ENCODE measurements at places on chromosomes 2 and 18. TPM values are rescaled to one million over a fixed set of nuclear protein-coding genes. Genes with fewer than 3 reads are reported as not detected.

DNA sequence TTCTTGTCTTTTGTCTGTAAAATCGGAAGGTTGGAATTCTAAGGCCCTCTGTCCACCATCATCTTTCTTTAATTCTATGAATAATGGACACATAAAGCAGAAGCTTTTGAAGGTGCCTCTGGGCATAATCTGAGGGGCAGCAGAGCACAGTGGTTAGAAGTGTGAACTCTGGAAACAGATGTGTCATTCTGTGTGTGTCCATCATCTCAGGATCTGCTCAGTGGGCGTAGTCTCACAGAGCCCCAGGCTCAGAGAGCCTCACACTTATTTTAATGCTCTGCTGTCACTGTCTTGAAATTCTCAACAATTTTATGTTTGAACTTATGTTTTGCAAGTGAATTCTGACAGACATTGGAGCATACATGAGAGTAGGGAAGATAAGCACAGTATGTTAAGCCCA is 31.0 kb upstream of the CCDC93 start:
- DNase-seq, result no peak

GRCh38 chr2:212117926-212118325 is 420.7 kb downstream of the ERBB4 start:
- no peak for DNase-seq

DNA sequence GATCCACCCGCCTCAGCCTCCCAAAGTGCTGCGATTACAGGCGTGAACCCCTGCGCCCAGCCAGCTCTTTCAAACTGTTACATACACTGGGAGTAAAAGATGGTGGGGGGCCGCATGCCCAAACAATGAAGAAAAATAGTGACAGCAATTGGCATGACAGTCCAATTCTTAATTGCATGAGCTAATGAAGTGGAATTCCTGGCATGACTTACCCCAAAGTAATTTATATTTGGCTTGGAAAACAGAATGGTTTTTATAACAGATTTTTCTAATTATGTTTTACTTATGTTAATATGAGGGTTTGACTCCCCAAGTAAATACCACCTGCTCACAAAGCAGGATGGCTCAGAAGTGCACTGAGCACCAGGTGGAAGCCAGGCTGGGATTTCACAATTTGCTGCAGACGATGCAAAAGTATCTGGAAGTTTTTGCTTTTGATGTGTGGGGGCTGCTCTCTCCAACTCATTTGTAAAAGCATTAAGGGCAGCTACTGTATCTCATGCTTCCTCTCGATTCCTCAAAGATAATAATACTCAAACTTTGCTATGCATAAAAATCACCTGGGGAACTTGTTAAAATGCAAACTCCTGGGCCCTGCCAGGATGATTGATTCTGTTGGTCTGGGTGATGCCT is 24.0 kb upstream of the ATG16L1 start:
- no peak for DNase-seq

SKOR2 gene
- total RNA-seq, result not detected

DNA sequence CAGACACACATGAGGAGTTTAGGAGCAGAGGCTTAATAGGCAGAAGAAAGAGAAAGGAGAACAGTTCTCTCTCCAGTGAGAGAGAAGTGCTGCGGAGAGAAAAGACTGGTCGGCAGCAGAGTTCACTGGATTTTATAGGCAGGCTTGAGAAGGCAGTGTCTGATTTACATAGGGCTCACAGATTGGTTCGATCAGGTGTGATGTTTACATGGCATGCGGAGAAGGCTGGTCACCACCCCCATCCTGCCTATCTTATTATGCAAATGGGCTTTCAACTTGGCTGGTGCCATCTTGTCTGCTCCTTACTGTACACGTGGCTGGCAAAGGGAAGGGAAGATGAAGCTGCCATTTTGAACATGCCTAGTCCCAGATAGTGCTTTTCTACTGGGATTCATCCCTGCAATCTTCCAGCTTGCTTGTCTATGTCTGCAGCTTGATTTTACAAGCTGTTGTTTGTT is 113.4 kb downstream of the AP1S3 start:
- DNase-seq, result no peak

KIAA2012 gene
- 0.74 TPM for total RNA-seq

DNA sequence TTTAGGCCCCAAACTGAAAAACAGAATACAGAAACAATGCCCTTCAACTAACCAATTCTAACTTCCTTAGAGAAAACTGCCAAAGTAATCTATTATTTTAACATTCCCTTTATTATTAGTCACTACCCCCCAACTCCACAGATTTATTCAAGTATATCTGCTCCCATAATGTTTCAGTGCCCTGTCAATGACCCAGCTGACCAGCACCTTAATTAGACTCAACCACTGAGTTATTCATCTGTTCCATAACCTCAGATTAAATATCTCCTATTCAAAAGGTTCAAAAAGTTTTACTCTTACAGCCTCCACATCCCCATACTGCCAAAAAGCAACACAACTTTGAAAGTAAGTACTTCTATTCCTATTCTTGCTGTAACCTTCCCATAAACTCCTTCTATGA is 202.4 kb downstream of the EXOC6B start:
- no peak for DNase-seq

FN1 gene
- total RNA-seq, result 1,132 TPM

DNA sequence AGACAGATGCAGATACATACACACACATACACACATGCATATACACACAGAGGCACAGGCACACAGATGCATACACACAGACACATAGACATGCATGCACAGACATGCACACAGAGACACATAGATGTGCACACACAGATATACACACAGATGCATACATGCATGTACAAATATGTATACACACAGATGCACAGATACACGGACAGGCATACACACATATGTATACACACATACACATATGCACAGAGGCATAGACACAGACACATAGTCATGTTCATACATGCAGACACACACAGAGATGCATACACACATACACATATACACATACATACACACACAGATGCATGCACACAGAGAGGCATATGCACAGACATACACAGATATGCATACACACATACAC is 437.3 kb upstream of the SMIM21 start:
- DNase-seq, result no peak

DNA sequence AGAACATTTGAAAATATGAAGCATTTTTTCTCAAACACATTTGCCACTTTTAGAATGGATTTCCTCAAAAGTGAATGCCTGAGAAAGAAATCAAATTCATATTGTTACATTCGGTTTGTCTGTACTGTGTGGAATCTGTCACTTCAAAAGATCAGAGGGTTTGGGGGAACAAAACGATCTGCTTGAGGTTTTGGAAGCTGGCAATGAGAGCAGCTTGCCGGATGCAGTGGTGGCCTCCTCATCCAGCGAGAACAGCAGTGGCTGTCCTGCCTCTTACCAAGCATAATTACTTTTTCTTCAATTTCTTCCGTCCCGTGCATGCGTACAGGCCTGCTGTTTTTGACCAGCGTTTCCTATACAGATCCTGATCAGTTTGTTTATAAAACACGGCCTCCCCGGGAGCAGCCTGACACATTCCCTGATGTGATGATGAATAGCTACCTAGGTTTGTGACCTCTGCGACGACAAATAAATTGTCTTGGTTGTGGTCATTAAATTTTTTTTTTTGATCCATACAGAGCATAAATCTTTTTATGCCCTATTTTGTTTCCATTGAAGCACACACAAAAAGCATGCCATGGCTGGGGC is 45.2 kb downstream of the ITGA6 start:
- no peak for DNase-seq

DNA sequence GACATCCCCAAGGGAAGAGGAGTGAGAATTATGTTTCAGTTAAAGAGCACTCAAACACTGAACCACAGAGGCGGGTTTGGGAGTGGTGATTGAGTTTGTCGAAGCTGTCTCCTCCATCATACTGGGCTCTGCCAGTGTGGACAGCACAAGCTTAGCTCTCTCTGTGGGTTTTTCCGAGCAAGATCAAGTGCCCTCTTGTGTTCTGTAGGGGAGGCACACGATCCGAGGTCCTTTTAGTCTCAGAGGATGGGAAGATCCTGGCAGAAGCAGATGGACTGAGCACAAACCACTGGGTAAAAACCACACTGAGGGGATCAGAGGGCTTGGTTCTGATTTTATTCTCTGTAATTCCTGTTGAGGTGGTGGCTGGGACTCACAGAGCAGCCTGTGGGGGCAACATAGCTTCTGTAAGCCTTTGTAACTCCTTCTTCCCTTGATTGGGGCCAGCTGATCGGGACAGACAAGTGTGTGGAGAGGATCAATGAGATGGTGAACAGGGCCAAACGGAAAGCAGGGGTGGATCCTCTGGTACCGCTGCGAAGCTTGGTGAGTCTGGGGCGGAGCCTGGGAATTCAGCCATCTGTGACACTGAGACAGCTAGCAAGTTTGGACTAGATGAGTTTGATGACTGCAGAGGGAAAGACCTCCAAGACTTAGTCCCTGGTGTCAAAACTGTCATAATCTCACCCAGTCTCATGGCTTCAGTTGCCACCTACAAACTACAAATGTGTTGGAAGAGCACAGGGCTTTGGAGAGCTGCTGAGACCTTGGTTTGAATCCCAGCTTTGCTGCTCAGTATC is 2.0 kb downstream of the NAGK start:
- DNase-seq, result no peak

GRCh38 chr2:135121016-135121657 is 69.0 kb downstream of the RAB3GAP1 start:
- DNase-seq, result no peak

DNA sequence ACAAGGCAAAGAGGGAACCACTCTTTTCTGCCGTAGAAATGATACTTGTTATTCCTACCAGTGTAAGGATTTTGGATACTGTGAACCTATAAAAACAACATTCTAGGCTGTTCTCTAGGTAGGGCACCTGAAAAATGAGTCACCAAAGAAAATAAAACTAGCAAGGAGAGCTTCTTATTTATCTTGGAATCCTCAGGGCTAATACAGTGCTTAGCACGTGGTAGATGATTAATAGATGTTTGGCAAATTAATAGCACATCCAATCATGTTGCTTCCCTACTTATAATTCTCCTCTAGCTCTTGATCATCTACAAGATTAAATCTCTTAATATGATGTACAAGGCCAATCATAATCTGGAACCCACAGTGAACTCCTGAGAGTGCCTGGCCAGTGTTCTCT is 73.1 kb downstream of the AAK1 start:
- DNase-seq, result no peak

- no peak for DNase-seq
Observed at GRCh38 chr18:2534906-2535305, 36.4 kb downstream of the METTL4 start.

CAD gene
- 23.3 TPM for total RNA-seq

- no peak for DNase-seq
Observed at GRCh38 chr2:219406861-219407230, 11.3 kb upstream of the DES start.
